ENCODE measurements at places on chromosomes 7 and 10. TPM values are rescaled to one million over a fixed set of nuclear protein-coding genes. Genes with fewer than 3 reads are reported as not detected.

DNA sequence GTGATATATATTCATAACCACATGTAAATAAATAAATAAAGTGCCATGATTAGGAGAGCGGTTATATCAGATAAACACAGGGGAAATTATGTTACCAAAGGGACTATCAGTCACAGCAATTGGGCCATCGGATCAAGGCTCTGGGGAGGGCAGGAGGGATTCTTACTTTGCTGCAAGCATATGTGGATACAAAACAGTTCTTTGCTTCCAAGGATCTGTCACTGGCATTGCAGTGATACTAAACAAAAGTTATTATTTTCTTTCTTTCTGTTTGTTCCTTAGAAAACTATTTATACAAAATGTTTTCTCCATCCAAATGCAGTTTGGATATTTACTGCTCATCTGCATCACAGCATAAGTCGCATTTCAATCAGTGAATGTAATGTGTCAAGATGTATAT, 188.4 kb upstream of the MGMT start:
- H3K27me3 ChIP-seq: peaks cover 24% of the 10 kb centered on the region
- no peak overlapping the region for H3K4me3 ChIP-seq
- no peaks in the 10 kb centered on the region for H3K4me1 ChIP-seq
- H3K27ac ChIP-seq: no peak overlapping the region

DNA sequence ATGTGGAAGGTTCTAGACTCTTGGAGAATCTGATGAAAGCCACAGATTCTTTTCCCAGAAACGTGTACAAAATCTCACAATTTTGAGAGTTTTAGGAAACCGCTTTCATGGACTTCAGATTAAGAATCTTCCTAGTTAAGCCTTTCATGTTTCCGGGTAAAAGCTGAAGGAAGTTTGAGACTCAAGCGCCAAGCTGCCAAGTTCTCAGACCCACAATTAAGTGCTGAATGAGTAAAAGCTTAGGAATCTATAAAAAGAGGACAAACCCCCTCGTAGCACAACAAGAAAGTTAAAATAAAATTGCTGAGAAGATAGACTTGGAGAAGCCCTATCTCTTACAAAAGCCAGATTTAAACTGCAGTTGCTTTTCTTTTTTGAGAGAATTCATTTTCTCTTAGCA, 99.6 kb downstream of the ST8SIA6 start:
- H3K4me3 ChIP-seq: no peak overlapping the region
- peaks cover 6% of the 10 kb centered on the region for H3K27me3 ChIP-seq
- no peak for DNase-seq
- H3K4me1 ChIP-seq: no peaks in the 10 kb centered on the region
- no peaks in the 10 kb centered on the region for H3K36me3 ChIP-seq
- H3K27ac ChIP-seq: no peak overlapping the region

- DNase-seq: no peak
- no peaks in the 10 kb centered on the region for H3K27me3 ChIP-seq
- H3K36me3 ChIP-seq: peaks cover 3% of the 10 kb centered on the region
- H3K4me1 ChIP-seq: peaks cover 13% of the 10 kb centered on the region
- H3K4me3 ChIP-seq: no peak overlapping the region
- H3K27ac ChIP-seq: no peak overlapping the region
Measured at GRCh38 chr10:95861386-95861785, 46.4 kb upstream of the CC2D2B start.

- H3K36me3 ChIP-seq: no peaks in the 10 kb centered on the region
- peaks cover 17% of the 10 kb centered on the region for H3K4me1 ChIP-seq
- peak overlapping the region; percentile 20 for H3K27ac ChIP-seq
- peaks cover 45% of the 10 kb centered on the region for H3K27me3 ChIP-seq
- no peak for DNase-seq
Measured at GRCh38 chr10:103854265-103854685, 1.1 kb downstream of the SH3PXD2A start.

DNA sequence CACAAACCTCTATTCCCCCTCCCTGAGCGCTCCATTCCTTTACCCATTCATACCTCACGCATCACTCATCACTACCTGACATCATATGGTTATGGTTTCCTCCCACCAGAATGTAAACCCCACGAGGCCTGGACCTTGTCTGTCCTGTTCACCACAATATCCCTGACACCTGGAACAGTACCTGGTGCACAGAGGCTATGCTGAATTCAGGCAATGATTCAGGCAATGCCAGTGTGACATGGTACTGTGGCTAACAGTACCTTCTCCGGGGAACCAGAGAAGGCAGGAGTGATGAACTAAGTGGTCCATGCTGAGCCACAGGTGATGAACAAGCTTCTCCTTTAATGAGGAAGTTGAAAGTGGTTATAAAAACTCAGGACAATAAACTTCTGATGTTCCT, 202.5 kb upstream of the PLXNA4 start:
- H3K27ac ChIP-seq: no peak overlapping the region
- no peak overlapping the region for H3K4me3 ChIP-seq
- peaks cover 5% of the 10 kb centered on the region for H3K36me3 ChIP-seq
- peaks cover 4% of the 10 kb centered on the region for H3K27me3 ChIP-seq

DNA sequence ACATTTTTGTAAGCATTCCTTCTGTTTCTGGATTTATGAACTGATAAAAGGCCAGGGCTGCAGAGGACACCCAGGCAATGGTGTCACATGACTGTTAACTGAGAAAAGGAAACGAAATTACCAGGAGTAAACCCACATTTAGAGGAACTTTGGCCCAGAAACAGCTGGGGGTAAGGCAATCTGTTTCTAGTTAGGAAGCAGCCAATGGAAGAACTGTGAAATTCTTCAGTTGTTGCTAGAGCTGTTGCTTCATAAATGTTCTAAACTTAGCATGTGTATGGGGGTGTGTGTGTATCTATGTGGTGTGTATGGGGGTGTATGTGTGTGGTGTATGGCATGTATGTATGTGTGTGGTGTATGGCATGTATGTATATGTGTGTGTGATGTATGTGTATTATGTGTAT, 11.8 kb upstream of the PDCD4 start:
- peak overlapping the region; percentile 93 for H3K27ac ChIP-seq
- no peaks in the 10 kb centered on the region for H3K36me3 ChIP-seq
- DNase-seq: no peak
- H3K27me3 ChIP-seq: no peaks in the 10 kb centered on the region

GRCh38 chr7:123352973-123353372, 153.2 kb upstream of the SLC13A1 start:
- H3K4me1 ChIP-seq: no peaks in the 10 kb centered on the region
- H3K4me3 ChIP-seq: no peak overlapping the region
- no peak for DNase-seq

GRCh38 chr7:50037086-50037485, 56.0 kb downstream of the ZPBP start:
- no peak overlapping the region for H3K4me3 ChIP-seq
- H3K4me1 ChIP-seq: no peaks in the 10 kb centered on the region
- no peak overlapping the region for H3K27ac ChIP-seq
- DNase-seq: no peak
- no peaks in the 10 kb centered on the region for H3K36me3 ChIP-seq

GRCh38 chr7:101964680-101965452, 147.4 kb downstream of the CUX1 start:
- peaks cover 22% of the 10 kb centered on the region for H3K4me1 ChIP-seq
- H3K27me3 ChIP-seq: no peaks in the 10 kb centered on the region
- H3K4me3 ChIP-seq: no peak overlapping the region

DNA sequence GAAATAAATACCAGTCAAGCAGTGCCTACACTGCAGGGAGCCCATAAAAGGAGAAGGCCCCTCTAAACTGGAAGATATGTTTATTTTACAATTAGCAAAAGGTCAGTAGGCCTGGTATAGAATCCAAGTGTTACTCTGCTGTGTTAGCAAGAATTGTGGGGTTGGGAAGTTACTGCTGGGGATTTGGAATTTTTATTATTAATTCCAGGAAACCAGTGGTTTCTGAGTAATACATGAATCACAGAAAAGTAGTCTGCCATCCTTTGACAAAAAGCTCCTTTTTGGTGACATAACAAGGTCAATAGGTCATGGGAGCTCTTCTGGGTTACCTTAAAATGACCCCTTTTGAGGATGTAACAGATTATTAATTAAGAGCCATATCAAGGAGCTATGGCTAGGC, 67.4 kb downstream of the ZNF92 start:
- peaks cover 10% of the 10 kb centered on the region for H3K4me1 ChIP-seq
- no peak overlapping the region for H3K4me3 ChIP-seq
- H3K36me3 ChIP-seq: no peaks in the 10 kb centered on the region
- DNase-seq: no peak

DNA sequence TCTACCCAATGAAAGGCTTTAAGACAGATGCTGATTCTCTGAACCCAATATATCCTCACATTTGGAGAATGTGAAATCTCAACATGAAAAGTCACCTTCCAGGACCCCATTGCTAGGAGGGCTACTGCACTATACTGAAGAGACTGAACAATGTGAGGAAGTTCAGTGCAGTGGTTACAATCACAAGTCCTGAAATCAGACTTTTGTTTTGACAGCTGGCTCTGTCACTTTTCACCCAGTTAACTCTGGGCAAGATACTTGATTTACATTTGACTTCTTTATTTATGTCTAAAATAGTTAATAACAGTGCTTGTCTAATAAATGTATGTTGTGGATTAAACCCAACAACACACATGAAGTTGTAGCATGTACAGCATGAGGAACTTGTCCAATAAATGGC, 14.8 kb upstream of the VWDE start:
- no peaks in the 10 kb centered on the region for H3K4me1 ChIP-seq
- no peak for DNase-seq
- no peaks in the 10 kb centered on the region for H3K36me3 ChIP-seq
- H3K4me3 ChIP-seq: no peak overlapping the region
- H3K27me3 ChIP-seq: no peaks in the 10 kb centered on the region

MPP7 gene
- 6.3 TPM for polyA plus RNA-seq
